GM12891 (cell line): ENCODE measurements at places on chromosomes 3 and 15.

GRCh38 chr3:5613599-5613998, 426.1 kb downstream of the EDEM1 start:
- no peak for DNase-seq

DNA sequence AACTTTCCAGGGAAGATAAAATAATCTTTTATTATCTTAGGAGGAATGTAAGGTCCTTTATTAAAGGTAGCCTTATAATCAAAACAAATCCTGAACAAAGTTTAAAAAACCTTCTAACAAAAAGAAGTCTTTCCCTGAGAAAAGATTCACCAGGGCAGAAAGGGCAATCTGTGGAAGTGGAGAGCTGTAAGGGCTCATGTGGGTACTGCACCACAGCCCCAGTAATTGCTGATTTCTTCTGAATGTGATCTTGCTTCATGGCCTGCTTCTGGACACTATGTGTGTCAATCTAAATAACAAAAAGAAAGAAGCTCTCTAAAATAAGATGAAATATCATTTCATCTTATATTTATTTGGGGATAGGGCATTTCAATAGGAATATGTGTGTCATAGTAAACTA, 1501.6 kb downstream of the OTOL1 start:
- no peak for DNase-seq

GRCh38 chr15:100863796-100864267, 15.8 kb upstream of the ALDH1A3 start:
- DNase-seq: no peak

- no peak for DNase-seq
Measured at GRCh38 chr3:120816728-120817127, 74.2 kb downstream of the GTF2E1 start.

DNA sequence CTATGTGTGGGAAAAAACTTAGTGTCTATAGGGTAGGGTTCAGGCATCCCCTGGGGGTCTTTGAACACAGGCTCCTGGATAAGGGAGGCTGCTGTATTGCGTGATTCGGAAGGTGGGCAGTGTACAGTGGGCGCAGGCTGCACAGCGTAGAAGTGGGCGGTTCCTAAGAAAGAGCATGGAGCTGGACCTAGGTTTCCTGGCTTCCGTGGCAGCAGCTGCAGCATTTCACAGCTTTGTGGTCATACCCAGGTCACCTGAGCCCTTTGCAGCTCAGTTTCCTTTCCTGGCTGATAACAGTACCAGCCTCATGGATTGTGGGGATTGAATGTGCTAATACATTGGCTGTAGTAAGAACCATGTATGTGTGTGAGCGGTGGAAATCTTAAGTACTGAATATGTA, 22.2 kb downstream of the CFAP100 start:
- no peak for DNase-seq

DNA sequence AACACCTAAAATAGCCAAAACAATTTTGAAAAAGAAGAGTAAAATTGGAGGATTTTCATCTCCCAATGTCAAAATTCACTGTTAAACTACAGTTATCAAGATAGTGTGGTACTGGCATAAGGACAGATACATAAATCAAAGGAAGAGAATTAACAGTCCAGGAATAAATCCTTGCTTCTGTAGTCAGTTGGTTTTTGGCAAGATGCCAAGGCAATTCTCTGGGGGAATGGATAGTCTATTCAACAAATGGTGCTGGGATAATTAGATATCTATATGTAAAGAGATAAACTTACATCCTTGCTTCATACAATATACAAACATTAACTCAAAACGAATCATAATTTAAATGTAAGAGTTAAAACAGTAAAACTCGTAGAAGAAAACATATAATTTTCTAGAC, 57.9 kb upstream of the SELENOK start:
- DNase-seq: no peak

DNA sequence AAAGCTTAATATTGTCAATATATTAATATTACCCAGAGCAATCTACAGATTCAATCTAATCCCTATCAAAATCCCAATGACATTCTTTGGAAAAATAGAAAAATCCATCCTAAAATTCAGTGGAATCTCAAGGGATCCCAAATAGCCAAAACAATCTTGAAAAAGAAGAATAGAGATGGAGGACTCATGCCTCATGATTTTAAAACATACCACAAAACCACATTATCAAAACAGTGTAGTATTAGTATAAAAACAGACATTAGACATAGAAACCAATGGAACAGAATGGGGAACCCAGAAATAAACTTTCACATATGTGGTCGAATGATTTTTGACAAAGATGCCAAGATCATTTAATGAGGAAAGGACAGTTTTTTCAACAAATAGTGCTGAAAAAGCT, 14.6 kb downstream of the NEK4 start:
- DNase-seq: no peak

GRCh38 chr3:100600181-100601042, 9.0 kb upstream of the ADGRG7 start:
- DNase-seq: no peak

GRCh38 chr3:181969925-181970324, 258.2 kb downstream of the SOX2 start:
- DNase-seq: no peak

DNA sequence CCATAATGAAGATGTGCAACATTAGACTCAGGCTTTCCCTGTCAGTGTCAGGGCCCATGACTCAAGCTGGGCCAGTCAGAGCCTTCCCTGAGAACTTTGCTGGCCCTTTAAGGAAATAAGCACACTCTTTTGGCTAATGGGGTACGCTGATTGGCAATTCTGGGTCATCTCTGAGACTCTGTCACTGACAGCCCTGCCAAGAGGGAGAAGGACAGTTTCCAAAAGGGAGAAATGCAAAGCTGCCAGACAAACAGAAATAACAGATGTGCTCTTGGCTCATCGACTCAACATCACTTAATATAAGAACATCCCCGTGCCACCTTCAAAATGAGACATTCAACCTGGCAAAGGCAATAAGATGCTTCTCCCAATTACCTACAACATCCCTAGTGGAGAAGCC, 491.9 kb upstream of the PROK2 start:
- DNase-seq: no peak

GRCh38 chr3:15120986-15121385, 22.0 kb upstream of the RBSN start:
- DNase-seq: no peak

- no peak for DNase-seq
Measured at GRCh38 chr15:63675263-63675662, 78.1 kb downstream of the FBXL22 start.

GRCh38 chr3:59795756-59796155, 745.9 kb upstream of the CFAP20DC start:
- no peak for DNase-seq

- DNase-seq: no peak
Measured at GRCh38 chr15:90955624-90956273, 1.1 kb downstream of the RCCD1 start.

GRCh38 chr3:60798456-60798855, 452.8 kb downstream of the FHIT start:
- no peak for DNase-seq

- no peak for DNase-seq
Measured at GRCh38 chr3:58535531-58536500, 1.2 kb downstream of the ACOX2 start.

GRCh38 chr15:89077750-89078149, 10.5 kb upstream of the ABHD2 start:
- no peak for DNase-seq

- no peak for DNase-seq
Measured at GRCh38 chr3:128845119-128845777, 34.2 kb upstream of the ACAD9 start.

GRCh38 chr15:39682366-39682765, 100.3 kb downstream of the FSIP1 start:
- DNase-seq: no peak

DNA sequence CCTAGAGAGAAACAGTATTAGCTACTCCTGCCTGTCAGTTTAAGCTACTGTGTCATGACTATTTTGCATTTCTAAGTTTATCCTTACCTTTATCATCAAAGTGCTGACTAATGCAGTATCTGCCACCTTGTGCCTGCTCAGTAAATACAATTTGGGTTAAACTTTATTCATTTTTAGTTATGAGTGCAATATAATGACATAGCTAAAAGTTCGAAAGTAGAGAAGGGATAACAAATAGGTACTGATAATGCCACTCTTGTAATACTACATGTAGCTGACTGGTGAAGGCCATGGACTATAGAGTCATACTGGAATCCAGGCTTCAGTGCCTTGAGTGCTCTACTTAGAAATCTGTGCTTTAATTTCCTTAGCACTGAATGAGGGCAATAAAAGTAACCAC, 480.8 kb upstream of the TPRG1 start:
- no peak for DNase-seq

DNA sequence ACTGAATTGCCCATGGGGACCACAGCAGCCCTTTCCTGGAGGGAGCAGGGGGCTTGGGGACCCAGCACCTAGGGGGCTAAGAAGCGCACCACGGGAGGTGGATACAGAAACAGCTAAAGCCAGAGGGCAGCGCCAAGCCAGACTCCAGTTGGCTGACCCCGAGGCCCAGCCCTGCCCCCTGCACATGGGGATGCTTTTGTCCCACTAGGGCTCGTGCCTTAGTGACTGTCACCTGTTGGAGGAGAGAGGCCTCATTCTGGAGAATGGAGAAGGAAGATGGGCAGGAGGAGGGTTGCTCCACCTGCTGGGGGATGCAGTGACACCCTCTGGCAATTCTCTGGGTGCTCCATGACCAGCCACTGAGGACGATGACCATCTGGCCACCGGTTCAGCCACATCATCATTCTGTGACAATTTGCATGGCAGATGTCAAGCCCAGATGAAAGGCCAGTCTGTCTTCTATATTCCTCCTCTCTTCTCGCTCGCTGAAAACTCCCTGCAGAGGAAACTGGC, 167.8 kb upstream of the TLE3 start:
- DNase-seq: no peak

GRCh38 chr3:141465221-141465620, 21.6 kb upstream of the RASA2 start:
- DNase-seq: no peak

DNA sequence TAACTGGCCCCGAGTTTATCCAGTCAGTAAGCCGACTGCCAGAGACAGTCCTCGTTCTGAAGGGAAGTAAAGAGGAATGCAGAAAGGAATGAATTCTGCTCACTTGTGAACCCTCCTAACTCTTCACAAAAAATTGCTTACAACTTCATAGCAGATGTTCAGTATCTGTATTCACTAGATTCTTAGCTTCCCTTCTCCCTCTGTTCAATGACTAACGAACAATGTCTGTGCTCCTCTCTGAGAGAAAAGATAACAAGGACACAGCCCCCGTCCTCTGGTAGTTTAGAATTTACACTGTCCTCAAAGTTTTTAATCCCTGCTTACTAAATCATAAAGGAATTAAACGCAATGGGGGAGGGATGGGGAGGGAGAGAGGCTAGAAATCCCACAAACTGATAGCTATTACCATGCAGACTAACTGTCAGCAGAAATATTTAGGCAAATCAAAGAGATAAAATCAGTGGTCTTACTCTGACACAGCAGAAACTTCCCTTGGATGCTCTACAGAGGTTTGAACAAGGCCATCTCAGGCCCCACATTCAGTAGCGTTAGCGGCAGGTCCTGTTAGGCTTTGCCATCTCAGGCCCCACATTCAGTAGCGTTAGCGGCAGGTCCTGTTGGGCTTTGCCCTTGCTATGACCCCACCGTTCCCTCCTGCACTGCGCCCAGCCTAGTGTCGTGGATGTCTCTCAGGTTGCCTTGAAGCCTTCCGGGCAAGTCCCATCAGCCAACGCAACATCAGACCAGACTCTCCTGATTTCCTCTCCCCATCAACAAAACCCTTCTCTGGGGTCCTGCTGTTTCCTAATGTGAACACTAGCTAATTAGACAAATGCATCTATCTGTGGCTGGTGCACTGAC, 23.4 kb downstream of the NRROS start:
- no peak for DNase-seq

DNA sequence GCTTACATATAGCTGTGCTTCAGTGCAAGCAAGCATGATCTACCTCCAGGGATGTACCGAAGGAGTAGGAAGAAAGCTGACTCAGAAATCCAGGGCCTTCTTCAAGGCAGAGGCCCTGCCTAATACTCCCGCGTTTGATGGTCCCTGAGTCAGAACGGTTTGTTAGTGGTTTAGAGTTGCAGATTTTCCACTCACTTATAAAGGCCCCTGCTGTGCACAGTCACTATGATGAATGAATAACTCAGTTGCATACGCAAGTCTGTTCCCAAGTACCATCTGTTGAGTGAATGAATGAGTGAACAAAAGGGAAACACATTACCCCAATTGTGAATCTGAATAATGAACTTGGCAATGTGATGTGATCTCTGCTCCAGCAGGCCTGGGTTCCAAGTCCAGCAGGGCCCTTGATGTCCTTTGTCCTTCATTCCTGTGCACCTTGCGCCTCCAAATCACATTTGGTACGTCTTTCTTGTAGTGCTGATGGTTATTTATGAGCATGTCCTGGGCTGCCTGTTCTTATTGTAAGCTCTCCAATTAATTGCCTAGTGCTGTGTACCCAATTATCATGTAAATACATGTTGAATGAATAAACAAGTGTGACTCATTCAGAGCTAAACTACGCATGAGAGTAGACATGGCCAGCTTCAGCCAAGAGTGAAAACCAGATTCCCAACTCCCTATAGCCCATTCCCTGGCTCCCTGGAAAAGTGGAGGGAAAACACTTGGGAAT, 85.3 kb upstream of the LIMD1 start:
- no peak for DNase-seq

DNA sequence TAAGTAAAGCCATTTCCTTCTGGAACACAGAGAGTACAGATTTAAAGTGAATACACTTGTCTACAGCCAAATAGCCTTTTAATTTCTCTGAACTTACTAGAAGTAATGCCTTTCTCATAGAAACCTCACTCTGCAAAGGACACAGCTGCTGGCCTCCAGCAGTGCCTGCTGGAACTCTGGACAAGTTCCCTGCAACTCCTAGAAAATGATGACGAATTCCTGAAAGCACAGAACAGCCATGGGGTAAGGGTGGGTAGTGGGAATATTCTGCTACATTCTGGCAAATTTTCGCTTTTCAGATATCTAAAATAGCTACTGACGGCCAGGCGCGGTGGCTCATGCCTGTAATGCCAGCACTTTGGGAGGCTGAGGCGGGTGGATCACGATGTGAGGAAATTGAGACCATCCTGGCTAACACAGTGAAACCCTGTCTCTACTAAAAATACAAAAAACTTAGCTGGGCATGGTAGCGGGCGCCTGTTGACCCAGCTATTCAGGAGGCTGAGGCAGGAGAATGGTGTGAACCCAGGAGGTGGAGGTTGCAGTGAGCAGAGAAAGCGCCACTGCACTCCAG, 34.4 kb downstream of the RYK start:
- no peak for DNase-seq

DNA sequence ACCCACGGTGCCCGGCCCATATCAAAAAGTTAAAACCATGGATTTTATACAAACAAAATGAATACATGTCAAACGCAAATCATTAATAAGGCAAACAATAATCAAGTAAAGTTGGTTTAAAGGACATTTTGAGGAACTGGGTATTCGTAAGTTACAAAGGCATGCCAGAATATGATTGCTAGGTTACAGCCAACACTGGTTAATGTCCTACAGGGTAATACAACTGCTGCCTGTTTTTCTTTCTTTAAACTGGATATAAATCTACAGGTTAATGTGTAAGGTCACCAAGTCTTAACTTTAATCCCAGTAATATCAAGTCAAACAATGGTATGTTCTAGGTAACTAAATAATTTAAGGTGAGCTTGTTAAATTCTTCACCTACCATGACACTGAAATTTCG, 166.1 kb downstream of the PTPRG start:
- DNase-seq: no peak
